ENCODE measurements at places on chromosomes 11 and 22.

DNA sequence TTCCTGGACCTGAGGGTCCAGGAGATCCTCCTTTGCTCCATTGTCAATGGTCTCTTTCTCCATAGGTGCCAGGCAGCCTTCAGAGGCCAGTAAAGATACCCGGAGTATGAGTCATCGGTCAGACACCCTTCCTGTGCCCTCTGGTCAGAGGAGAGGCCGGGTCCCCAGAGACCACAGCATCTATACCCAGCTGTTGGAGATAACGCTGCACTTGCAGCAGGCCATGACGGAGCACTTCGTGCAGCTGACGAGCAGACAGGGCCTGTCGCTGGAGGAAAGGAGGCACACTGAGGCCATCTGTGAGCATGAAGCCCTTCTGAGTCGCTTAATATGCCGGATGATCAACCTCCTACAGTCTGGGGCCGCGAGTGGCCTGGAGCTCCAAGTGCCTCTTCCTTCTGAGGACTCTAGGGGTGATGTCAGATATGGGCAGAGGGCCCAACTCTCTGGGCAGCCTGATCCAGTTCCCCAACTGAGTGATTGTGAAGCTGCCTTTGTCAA lies at the start of gene ACCSL:
TSS of gene ACCSL (plus strand) at position 51 of the 501 bp plus-strand sequence. CDS start at position 107, 56 bp downstream.
- no peak for DNase-seq

GRCh38 chr11:118151431-118151830 lies 1.2 kb downstream of the SCN4B start:
- DNase-seq, result no peak

DNA sequence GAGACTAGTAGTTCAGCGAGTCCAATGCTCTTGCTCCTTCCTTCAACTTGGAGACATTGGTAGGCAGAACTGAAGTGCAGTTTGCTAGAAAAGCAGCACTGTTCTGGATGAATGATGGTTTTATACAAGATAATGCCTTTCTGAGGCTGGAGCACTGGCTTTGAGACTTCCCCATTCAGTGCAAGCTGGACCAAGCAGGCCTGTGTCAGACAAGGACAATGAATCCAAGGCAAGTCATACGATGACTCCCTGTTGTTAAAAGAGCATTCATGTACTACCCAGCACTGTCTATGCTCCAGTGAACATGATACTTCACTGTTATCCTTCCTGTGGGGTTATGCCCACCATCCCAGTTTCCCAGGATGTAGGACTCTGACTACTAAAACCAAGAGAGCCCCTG lies 242.3 kb upstream of the RAG2 start:
- DNase-seq, result no peak

DNA sequence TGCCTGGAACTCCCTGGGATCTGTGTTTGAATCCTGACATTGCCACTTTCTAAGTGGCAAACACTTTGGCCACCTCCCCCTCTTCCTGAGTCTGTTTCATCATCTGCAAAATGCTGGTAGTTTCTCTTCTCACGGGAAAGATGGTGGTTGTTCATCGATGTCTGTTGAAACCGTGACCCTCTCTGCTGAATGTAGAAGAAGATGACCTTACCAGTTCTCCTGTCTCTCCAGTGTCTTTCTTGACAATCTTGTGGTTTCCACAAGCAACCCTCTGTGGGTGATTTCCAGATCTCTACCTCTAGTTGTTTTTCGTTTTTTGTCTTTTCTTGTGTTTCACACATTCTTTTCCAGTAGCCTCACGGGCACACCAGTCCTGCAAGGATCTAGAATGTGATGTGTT lies 27.5 kb downstream of the ZBTB16 start:
- no peak for DNase-seq

- DNase-seq, result no peak
Measured at GRCh38 chr11:79400717-79401330, 40.0 kb downstream of the TENM4 start.

DNA sequence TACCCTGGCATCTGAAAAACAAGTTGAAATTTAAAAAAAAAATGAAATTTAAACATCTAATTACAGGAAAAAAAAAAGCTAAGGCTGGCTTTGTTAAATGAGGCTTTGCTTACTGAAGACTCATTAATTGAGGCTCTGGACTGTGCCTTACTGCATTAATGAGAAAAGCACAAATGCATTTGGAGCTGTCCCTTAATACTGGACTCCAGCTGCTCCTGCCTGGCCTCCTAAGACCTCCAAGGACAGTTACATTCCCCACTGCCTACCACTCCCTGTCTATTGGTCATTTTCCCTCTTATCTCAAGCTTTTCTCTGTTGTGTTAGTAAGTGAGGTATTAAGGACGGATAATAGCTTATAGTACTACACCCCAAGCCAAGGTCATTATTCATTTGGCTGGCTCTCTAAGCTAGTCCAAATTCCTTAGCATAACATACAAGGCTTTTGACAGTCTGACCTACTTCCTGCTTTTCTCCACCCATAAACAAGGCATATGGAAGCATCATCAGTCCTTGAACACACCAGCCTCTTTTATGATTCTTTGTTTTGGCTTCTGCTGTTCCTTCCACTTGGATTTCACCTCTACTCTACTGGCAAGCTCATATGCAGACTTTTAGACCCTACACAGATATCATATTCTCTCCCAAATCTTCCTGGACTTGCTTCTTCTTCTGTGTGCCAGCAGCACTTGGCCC lies 62.5 kb downstream of the USP35 start:
- no peak for DNase-seq

DNA sequence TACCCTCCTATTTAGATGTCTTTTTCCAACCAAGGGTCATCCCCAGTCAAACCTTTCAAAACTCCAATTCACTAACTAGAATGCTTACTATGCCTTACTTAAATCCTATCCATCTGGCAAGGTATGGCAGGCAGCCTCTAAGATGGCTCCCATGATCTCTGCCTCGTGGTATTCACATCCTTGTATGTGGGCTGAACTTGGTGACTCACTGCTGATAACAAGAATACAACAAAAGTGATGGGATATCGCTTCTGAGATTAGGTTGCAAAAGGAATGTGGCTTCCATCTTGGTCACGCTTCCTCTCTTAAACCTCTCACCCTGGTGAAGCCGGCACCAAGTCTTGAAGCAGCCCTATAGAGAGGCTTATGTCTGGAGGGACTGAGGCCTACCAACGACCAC lies 29.6 kb upstream of the UPB1 start:
- no peak for DNase-seq

DNA sequence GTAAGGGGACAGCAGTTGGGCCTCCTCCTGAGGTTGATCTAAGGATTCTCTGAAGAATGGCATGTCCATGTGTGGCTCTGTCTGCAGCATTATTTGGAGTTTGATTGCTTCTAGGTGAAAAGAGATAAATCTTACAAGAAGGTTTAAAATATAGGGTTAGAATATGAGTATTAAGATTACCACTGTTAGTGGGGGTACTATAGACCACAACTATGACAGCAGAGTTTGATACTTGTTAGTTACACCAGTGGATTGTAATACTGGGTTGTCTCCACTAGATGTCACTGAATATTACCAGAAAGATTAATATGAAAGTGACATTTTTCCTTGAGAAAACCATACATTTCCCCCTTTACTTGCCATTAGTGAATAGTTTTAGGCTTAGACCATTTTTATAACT lies 47.9 kb downstream of the ZNF280B start:
- no peak for DNase-seq

DNA sequence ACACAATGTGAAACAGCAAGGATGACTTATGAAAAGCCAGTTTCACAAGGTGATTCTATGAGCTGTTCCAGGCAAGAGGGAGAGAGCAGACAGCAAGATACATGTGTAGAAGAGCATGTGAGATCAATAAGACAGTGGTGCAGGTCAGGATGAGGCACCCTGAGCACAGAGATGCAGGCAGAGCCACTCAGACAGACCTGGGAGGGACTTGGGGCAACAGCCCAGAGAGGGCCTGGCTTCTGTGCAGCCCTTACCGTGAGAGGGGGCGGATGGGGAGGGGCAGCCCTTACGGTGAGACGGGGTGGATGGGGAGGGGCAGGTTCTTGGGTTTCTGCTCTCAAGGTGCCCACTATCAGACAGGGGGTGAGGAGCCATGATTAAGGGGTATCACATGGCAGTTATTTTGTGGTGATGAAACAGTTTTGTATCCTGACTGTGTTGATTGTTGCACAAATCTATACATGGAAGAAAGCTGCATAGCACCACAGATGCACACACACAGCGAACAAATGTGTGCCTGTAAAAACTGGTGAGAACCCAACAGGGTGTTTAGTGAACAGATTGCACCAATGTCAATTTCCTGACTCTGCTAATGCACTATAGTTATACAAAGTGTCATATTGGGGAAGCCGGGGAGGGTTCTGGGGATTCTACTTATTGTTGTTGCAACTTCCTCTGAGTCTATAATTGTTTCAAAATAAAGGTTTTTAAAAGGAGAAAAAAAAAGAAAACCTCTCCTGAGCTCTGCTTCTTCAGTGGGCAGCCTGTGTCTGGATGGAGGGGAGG lies 5.2 kb upstream of the C22orf42 start:
- no peak for DNase-seq

- DNase-seq, result no peak
Measured at GRCh38 chr11:57001674-57002401, 13.1 kb downstream of the OR5AK2 start.

DNA sequence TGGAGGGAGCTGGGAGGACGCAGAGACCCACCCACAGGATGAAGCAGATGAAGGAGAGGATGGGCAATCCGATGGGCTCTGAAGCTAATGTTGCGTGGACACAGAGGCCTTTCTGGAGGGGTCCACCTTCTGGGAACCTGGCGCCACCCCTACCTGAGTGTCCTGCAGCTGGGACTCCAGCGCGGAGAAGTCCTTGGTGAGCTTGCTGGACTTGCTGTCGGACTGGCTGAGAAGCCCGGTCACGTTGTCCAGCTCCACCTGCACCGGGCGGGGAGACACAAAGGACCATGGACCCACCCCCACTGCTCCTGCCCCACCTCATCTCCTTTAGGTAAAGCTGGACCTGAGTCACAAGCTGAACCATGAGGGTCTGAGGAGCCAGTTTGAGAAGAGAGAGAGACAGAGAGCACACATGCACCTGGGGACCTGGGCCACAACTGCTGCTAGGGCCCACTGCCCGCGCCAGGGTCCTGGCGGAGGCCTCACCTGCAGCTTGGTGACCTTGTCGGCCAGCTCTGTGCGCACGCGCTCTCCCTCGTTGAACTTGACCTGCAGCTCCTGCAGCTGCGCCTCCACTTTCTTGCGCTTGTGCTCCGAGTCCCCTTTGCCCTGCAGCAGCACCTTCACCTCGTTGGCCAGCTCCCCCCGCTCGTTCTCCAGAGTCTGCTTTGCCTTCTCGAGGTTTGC lies 40.8 kb downstream of the APOL1 start:
- DNase-seq, result no peak

GRCh38 chr22:31121403-31121802 lies 1.4 kb upstream of the INPP5J start:
- no peak for DNase-seq

- DNase-seq, result no peak
Measured at GRCh38 chr11:32836946-32837345, 7.2 kb downstream of the PRRG4 start.

DNA sequence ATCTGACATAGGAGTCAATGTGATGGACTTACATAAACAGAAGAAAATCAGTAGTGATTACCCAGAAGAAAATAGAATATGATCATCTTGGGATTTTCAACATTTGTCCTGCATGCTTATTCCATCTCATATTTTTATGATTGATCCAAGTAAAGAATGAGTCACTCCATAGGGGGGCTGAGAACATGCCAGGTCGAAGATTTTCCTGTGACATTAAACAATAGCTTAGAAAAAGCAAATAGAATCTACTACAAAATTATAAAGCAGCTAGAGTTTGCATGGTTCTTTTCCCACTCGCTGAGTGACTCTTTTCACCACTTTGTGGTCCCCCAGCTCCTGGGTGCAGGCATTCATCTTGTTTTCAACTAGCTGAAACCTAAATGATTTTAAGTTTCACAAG lies 56.3 kb downstream of the DDI1 start:
- no peak for DNase-seq

GRCh38 chr11:19790831-19791552 lies 78.4 kb downstream of the NAV2 start:
- DNase-seq, result no peak

DNA sequence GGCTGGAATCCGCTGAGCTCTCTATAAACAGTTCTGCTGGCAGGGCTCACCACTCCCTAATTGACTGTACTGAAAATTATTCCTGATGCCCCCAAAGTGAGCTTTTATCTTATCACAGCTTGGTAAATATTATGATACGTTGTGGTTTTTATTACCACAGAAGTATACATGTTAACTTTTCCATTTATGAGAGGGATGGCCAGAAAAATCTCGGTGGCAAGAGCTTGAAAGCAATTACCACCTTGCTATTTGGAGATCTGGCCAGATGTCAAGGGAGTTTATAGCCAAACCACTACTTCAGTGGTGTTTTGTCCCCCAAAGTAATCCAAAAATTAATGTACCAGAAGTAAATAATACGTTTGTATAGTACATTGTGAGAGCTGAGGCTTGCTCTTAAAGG lies 75.4 kb upstream of the RCN1 start:
- no peak for DNase-seq

DNA sequence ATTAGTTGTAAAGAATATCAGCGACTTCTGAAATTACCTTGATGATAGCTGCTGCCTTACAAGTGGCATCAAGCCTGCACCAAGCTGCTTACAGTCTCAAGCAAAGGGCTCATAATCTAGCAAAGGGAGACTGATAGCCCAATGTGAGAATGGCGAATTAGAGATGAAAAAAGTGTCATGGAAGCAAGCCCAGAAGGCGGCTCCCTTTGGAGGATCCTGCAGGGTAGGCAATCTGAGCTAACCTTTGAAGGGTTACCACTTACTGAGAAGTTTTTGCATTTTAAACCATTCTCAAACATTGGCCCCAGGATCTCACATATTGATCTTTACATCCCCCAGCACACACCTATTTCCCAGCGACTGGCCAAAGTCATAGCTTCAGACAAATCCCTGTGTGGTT lies 18.5 kb downstream of the GAB2 start:
- DNase-seq, result no peak

- DNase-seq, result no peak
Measured at GRCh38 chr22:35839841-35840301, 122.2 kb downstream of the APOL5 start.

DNA sequence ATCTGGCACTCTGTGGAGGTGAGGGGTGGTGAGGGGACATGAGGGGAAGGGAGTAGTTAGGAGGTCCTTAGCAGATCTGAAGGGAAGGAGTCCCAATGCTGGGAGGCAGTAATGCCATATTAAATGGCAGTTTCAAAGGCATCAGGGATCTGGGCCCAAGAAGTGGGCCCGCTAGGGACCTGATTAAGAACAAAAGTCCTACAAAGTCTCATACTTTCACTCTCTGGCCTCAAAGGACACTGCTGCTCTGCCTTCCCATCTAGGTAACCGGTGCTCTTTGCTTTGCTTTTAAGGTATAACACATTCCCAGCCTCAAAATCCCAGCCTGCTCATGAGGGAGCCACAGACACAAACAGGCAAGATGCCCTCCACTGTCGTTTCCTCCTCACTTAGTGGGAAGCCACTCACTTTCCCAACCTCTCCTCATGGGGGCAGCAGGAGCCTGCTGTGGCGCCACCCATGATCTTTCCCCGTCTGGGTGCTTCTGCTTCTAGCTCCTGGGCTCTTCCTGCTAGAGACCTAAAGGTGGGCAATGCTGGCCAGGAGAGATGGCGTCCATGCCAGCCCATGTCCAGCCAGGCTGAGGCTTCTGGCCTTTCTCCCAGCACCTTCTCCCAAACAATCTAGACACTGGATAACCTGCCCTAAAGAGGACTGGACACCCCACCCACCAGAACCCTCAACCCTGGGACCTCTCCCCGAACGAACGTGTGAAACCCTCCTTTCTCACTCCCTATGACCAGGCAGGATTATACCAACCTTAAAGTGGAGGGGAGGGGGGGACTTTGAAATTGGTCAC lies 68.3 kb downstream of the PLEKHA7 start:
- no peak for DNase-seq
